Purkinje cell (primary cell): ENCODE measurements at places on chromosomes 1 and 21. TPM values are rescaled to one million over a fixed set of nuclear protein-coding genes. Genes with fewer than 3 reads are reported as not detected.

Gene UBASH3A
- 0.50 TPM in 1 of 2 replicates, not detected in the other for polyA plus RNA-seq

Gene NBPF20
- polyA plus RNA-seq: 0.07 and 0.08 TPM in 2 replicates

Gene FAM43B
- 3.1 TPM in 1 of 2 replicates, not detected in the other for polyA plus RNA-seq

Gene BSDC1
- 11.9 and 14.3 TPM in 2 replicates for polyA plus RNA-seq

Gene LHX8
- polyA plus RNA-seq: not detected in 2 replicates
